ENCODE measurements at places on chromosomes 4 and X.
A peak's percentile ranks its signal among the peaks of the same experiment; 100 is the strongest.

DNA sequence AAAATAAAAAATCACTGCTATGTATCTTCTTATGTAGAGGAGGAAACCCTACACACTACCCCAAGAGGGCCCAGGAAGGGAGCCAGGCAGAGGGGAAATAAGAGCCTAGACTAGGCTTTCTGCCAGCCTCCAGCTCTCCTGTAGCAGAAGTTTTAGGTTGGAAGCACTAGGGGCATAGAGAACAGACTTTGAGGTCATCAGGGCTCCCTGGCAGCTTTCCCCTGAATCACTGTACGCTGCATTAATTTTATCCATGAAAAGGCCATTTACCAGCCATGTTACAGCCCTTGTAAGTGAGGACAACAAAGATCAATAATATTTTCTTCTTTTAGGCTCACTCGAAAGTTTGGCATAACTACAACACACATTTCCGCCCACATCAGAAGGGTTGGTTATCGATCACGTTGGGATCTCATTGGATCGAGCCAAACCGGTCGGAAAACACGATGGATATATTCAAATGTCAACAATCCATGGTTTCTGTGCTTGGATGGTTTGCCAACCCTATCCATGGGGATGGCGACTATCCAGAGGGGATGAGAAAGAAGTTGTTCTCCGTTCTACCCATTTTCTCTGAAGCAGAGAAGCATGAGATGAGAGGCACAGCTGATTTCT is 24.7 kb downstream of the RPL9 start:
- DNase-seq: no peak

DNA sequence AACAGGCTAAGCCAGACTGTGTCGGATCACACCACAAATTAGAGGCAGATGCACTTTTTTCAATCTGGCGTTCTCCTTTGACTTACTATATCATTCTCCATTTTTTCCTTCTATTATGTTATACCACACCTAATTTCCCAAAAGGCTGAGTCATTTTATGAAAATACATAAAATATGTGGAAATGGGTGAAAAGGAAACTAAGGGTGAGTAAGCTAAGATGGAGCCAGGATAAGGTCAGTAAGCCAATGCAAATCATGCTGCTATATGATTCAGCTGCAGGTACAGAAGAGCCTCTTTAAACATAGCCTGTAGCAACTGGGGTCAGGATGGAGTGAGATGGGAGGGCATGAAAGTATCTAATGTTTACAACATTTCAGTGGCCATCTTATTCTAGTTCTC is 94.0 kb upstream of the TEX13A start:
- no peak for DNase-seq

DNA sequence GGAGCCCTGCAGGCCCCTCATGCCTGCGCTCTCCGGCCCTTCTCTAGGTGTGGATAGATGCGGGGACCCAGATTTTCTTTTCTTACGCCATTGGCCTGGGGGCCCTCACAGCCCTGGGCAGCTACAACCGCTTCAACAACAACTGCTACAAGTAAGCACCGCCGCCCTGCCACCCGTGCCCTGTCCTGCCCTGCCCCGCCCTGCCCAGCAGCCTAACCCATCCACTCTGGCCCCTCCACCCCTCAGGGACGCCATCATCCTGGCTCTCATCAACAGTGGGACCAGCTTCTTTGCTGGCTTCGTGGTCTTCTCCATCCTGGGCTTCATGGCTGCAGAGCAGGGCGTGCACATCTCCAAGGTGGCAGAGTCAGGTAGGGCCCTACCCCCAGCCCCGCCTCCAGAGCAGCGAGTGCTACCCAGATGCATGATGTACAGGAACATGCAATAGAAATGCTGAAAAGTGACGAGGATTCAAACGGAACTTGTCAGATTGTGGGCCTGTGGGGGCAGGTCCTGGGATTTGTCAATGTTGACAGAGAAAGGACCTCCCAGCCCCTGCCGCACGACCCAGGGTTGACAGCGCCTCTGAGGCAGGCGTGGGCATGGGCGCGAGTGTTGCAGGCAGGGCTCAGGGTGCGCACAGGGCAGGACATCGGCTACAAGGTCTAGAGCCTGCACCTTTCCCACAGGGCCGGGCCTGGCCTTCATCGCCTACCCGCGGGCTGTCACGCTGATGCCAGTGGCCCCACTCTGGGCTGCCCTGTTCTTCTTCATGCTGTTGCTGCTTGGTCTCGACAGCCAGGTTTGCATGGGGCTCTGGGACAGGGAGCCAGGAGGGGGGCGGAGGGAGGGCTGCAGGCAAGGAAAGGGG is 5.7 kb downstream of the SLC6A8 start:
- DNase-seq: no peak

DNA sequence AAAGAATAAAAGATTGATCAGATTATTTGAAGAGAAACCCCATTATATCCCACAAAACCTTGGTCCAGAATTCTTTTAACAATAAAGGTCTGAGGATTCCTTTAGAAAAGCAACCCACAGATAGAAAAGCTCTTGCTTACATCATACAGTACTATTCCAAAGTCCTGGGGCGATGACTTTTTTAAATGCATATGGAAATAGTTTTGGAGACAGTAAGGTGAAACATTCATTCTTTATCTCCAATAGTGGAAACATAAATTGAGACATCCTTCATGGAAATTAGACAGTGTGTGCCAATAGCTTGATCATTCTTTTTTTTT is 85.7 kb upstream of the UCP1 start:
- no peak for DNase-seq

GRCh38 chr4:146548443-146548842 is 26.7 kb upstream of the SLC10A7 start:
- DNase-seq: no peak

DNA sequence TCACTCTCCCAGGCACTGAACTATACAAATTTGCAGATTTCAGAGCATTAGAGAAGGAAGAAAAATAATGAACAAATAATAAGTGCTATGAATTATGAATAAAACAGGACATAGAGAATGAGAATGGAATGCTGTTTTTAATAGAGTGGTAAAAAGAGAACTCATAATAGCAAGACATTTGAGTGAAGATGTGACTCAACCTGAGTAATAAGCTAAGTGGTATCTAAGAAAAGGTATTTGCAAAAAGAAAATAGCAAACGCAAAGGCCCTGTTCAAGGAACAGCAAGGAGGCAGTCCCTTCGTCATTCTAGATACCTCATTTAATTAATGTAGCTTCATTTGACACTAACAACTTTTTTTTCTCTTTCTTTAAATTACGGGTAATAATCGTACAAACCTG is 1910.0 kb upstream of the TENM3 start:
- no peak for DNase-seq

GRCh38 chr4:177119021-177119471 is 190.6 kb upstream of the NEIL3 start:
- no peak for DNase-seq

- no peak for DNase-seq
Observed at GRCh38 chrX:71256051-71256450, 2.1 kb upstream of the ZMYM3 start.

- no peak for DNase-seq
Observed at GRCh38 chr4:68718447-68719074, 48.1 kb upstream of the UGT2B15 start.

GRCh38 chr4:152415980-152416379 is 119.9 kb downstream of the FBXW7 start:
- DNase-seq: no peak

GRCh38 chrX:9805956-9806355 is 19.7 kb downstream of the SHROOM2 start:
- no peak for DNase-seq

DNA sequence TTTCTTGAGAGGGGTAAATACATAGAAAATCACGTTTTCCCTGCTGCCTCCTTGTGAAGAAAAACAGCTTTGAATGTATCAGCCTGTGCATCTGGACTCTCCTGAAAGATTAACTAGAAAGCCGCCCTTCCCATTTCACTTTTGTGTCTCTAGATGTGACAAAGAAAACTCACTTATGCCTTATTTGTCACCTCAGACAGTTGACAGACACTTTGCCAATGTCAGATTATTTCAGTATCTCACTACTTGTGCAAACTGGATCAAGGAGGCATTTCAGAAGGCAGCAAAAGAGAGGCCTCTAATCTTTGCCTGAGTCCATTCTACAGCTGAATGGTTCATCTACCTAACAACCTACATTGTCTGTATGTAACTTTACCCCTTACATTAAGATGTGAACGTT is 754.9 kb downstream of the RPA4 start:
- DNase-seq: no peak

GRCh38 chr4:22514481-22514880 is 1.4 kb downstream of the ADGRA3 start:
- peak; percentile 38 for DNase-seq

GRCh38 chr4:128707864-128708263 is 101.6 kb upstream of the JADE1 start:
- no peak for DNase-seq

DNA sequence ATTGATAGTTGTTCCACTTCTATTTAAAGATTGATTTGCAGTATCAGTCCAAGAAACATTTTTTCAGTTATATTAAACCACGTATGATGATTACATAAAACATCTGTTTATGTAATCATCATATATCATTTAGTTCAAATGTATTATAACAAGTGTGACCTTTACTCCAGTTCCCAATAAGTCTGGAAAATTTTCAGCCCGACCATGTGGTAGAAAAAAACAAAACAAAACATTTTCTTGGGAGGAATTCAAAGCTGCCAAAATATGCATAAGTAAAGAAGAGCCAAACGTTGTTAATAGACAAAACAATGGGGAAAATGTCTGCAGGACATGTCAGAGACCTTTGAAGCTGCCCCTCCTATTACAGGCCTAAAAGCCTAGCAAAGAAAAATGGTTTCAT is 709.1 kb downstream of the FAT4 start:
- peak; percentile 19 for DNase-seq

DNA sequence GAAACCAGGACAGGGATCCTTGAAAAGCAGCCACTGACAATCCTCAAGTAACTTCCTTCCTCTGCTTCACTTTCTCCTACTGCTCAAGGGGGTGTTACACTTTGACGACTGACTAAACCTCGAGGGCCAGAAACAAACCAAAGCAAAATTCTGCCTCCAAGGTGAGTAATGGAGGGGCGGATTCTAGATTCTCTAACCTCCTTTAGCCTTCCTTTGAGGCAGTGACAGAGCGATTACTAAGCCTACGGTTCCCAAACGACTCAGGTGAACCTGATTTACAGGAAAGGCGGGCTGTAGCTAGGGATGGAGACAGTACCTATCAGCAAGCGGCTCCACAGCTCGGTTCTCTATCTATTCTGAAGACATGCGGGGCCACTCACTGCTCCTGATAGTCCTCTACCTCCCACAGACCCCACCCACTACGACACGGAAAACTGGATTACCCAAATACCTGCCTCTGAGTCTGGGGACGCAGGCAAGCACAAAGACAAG is 487 bp downstream of the TBCK start:
- no peak for DNase-seq

DNA sequence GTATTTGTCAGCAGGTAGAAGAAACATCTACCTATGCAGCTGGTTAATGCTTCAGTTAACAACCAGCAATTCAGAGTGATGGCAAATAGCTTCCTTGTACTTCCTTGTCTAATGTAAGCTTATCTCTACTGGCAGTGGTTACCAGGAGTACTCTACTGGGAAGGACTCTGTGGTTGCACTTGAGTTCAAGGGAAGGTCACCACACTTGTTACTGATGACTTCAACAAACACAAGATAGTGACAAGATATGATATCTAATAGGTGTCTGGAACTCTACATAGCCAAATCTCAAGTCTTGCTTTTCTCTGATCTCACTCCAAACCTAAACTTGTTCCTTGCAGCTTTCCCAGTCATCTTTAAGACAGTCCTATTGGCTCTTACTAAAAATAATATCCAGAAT is 1644.9 kb upstream of the TENM3 start:
- no peak for DNase-seq

DNA sequence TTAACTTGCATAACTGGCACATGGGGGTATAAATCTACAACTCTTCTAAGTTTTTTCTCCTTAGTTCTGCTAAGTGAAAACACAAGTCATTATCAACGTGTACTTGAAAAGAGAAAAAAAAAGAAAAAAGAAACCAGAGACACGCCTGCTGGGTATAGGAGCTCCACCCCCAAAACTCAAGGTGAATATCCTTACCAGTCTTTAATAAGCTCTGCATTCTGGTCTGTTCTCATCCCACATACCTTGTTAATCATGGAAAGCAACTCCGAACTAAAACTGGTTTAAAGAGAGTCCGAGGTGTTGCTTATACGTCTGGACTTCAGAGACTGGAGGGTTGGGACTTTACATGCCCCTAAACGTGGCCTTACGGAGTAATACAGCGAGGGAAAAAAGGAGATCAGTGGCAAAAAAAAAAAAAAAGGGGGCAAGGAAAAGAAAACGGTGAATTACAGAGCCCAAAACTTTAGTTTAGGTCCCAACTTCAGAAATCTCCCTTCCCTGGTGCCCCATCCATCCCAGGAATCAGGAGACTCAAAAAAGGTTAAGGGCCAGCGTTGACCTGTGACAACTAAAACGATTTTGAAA is 1.0 kb downstream of the PGRMC2 start:
- DNase-seq: no peak

- DNase-seq: no peak
Observed at GRCh38 chr4:99002279-99002678, 6.8 kb downstream of the METAP1 start.

DNA sequence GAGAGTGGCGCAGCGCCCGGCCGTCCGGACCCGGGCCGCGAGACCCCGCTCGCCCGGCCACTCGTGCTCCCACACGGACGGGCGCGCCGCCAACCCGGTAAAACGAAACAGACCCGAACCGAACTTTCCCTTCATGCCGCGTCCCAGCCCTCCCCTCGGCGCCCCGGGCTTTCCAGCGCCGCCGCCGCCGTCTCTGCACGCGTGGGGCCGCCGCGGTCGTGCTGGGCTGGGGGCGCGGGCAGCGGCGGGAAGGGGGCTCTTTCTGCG is 222 bp downstream of the SMAD1 start:
- DNase-seq: no peak

DNA sequence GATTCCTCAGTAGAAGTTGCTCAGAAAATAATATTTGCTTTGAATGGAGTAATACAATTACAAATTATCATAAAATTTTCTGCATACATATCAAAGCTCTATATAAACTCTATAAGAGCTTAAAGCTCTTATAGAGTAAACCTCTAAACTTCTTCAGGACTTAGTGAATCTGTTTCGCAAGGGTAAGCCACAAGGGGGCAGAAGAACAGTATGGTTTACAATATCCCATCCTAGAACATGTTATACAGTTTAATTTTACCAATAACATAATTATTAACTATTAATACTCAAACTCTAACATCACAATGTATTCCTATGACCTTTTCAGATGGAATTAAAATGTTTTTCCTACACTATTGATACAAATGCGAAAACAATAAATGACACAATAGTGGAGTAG is 33.8 kb upstream of the SPANXN1 start:
- DNase-seq: no peak

DNA sequence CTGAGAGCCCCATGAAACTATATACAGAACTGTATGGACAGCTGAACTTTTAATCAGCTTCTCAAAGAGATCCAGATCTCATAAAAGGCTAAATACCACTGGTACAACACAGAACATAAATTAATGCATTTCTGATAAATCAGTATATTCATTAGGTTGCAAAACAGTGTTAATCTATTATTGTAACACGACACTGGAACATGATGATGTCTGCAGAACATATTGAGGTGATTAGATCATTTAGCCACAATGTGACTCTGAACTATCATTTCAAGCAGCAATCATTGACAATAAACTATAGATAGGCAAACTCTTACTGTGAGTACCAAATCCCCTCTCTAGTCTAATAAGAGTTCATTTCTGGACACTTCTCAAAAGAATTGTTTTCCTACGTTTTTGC is 50.3 kb downstream of the GASK1B start:
- no peak for DNase-seq

Measured in hindlimb muscle (tissue), 1 donor.